ENCODE measurements at places on chromosomes 7 and 10.

DNA sequence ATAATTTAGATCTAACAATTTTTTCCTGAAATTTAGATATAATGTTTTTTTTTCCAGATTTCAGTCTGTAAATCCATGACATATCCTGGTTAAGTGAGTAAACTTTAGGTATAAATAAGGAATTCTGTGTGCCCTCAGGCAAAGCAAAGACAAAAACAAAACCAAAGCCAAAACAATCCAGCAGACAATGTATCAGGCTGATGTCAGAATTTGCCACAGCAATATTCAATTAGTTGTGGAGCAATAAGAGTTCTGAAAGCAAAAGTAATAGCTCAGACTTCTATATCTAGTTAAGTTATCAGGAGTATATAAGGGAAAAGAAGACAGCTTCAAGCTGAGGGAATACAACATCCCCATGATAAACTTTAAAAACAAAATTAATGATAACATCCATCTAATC, 82.0 kb downstream of the MKX start:
- no peak for DNase-seq

- DNase-seq: no peak
Measured at GRCh38 chr10:69466689-69467088, 15.4 kb downstream of the TSPAN15 start.

- DNase-seq: no peak
Measured at GRCh38 chr7:51645255-51645654, 328.6 kb upstream of the COBL start.

- no peak for DNase-seq
Measured at GRCh38 chr7:38068461-38068860, 109.6 kb upstream of the STARD3NL start.

- DNase-seq: no peak
Measured at GRCh38 chr10:114911052-114911711, 26.8 kb upstream of the TRUB1 start.

- DNase-seq: peak; percentile 51
Measured at GRCh38 chr10:60964257-60965235, 20.6 kb upstream of the RHOBTB1 start.
